ENCODE measurements at places on chromosomes 3 and 15. TPM values are rescaled to one million over a fixed set of nuclear protein-coding genes. Genes with fewer than 3 reads are reported as not detected.

DNA sequence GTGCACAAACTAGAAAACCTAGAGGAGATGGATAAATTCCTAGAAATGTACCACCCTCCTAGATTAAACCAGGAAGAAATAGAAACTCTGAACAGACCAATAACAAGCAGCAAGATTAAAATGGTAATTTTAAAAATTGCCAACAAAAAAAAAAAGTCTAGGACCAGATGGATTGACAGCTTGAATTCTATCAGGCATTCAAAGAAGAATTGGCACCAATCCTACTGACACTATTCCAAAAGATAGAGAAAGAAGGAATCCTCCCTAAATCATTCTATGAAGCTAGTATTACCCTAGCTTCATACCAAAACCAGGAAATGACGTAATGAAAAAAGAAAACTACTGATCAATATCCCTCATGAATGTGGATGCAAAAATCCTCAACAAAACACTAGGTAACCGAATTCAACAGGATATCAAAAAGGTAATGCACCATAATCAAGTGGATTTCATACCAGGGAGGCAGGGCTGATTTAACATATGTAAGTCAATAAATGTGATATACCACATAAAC is 10.1 kb upstream of the CCR1 start:
- H3K4me1 ChIP-seq, result peaks cover 18% of the 10 kb centered on the region
- H3K4me3 ChIP-seq, result no peak overlapping the region
- no peak for DNase-seq

DNA sequence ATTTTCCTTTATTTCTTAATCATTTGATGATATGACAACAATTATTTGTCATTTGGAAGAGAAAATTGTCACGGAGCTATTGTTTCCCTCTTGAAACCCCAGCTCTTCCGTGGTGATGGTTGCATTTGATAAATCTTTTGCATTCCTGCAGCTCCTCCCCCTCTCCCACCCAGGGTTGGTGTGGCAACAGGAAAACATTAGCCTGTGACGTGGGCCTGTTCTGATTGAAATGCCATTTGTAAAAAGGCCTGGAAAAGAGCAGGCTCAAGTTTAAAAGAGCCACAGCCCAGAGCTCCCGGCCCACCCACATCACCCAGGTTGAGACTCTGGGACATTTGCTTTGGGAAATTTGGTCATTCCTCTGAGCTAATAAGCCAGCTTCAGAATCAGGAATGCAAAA is 282.5 kb downstream of the RPLP1 start:
- H3K27ac ChIP-seq, result no peak overlapping the region
- no peaks in the 10 kb centered on the region for H3K36me3 ChIP-seq
- H3K4me1 ChIP-seq, result peaks cover 12% of the 10 kb centered on the region
- no peak overlapping the region for H3K4me3 ChIP-seq
- no peak for DNase-seq
- H3K27me3 ChIP-seq, result peaks cover 73% of the 10 kb centered on the region

GRCh38 chr3:121482660-121483059 is 63.1 kb downstream of the POLQ start:
- peaks cover 12% of the 10 kb centered on the region for H3K4me1 ChIP-seq
- peak overlapping the region; percentile 81 for H3K27ac ChIP-seq
- H3K4me3 ChIP-seq, result no peak overlapping the region
- no peaks in the 10 kb centered on the region for H3K27me3 ChIP-seq
- DNase-seq, result no peak
- H3K36me3 ChIP-seq, result peaks cover 5% of the 10 kb centered on the region

DNA sequence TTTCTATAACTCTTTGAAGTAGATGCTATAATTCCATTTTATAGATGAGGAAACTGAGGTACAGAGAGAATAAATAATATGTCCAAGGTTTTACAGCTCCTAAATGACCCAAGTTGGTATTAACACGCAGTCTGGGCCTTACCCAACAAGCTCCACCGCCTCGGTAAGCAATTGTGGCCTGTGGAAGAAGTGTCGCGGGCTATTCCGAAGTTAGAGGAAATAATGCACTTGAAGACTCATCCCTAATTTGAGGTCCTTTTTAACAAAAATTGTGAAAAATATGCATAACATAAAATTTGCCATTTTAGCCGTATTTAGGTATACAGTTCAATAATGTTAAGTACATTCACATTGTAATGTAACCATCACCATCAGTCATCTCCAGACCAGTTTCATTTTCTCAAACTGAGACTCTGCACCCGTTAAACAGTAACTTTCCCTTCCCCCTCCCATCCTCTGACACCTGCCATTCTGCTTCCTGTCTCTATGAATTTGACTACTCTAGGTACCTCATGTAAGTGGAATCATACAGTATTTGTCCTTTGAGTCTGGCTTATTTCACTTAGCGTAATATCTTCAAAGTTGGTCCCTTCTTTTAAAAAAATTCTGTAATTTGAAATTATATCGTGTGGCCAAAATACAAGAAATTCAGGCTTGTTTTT is 18.2 kb downstream of the IDH3A start:
- H3K27me3 ChIP-seq, result no peaks in the 10 kb centered on the region
- H3K27ac ChIP-seq, result no peak overlapping the region
- no peaks in the 10 kb centered on the region for H3K4me1 ChIP-seq

- no peak within 1 kb of the TSS for H3K27ac ChIP-seq
- DNase-seq, result peak; percentile 57
- no peaks in the 10 kb centered on the region for H3K36me3 ChIP-seq
- H3K4me1 ChIP-seq, result peaks cover 7% of the 10 kb centered on the region
Observed at GRCh38 chr3:50674349-50675178, at the start of gene DOCK3. TSS of gene DOCK3 (plus strand) at chr3:50674927. CDS start at chr3:50675264, 337 bp downstream.

- no peaks in the 10 kb centered on the region for H3K27me3 ChIP-seq
- peak; percentile 44 for DNase-seq
- no peak overlapping the region for H3K4me3 ChIP-seq
- H3K36me3 ChIP-seq, result no peaks in the 10 kb centered on the region
Observed at GRCh38 chr3:189340680-189341460, 169.1 kb downstream of the TPRG1 start.

ARHGEF26 gene
- total RNA-seq, result 19.0 TPM

- H3K27ac ChIP-seq, result no peak overlapping the region
- H3K4me1 ChIP-seq, result no peaks in the 10 kb centered on the region
- no peak overlapping the region for H3K4me3 ChIP-seq
- DNase-seq, result no peak
- H3K36me3 ChIP-seq, result no peaks in the 10 kb centered on the region
Observed at GRCh38 chr3:12097971-12098370, 60.7 kb downstream of the TIMP4 start.

NPAP1 gene
- not detected for total RNA-seq

DNA sequence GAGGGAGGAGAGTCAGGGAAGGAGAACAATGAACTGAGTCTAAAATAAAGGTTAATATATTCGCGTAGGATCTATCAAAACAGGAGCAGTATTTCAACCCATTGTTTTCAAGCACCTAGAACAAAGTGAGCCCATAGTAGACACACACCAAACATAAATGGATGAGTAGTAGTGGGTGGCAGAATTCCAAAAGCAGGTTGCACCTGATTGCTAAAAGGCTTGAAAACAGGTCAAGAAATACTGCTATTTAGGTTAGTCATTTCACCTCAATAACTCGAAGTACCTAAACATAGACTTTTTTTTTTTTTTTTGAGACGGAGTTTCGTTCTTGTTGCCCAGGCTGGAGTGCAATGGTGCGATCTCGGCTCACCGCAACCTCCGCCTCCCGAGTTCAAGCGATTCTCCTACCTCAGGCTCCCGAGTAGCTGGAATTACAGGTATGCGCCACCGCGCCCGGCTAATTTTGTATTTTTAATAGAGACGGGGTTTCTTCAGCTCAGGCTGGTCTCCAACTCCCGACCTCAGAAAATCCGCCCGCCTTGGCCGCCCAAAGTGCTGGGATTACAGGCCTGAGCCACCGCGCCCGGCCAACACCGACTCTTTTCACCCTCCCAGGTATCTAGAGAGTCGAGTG is 855 bp upstream of the ABHD5 start:
- peaks cover 38% of the 10 kb centered on the region for H3K4me1 ChIP-seq
- H3K36me3 ChIP-seq, result peaks cover 31% of the 10 kb centered on the region
- peak overlapping the region; percentile 94 for H3K4me3 ChIP-seq
- H3K27ac ChIP-seq, result peak overlapping the region; percentile 81
- DNase-seq, result no peak
